ENCODE measurements at places on chromosomes 2 and 18. TPM values are rescaled to one million over a fixed set of nuclear protein-coding genes. Genes with fewer than 3 reads are reported as not detected.
A peak's percentile ranks its signal among the peaks of the same experiment; 100 is the strongest.

LAMA3 gene
- 3.0 TPM for total RNA-seq

DNA sequence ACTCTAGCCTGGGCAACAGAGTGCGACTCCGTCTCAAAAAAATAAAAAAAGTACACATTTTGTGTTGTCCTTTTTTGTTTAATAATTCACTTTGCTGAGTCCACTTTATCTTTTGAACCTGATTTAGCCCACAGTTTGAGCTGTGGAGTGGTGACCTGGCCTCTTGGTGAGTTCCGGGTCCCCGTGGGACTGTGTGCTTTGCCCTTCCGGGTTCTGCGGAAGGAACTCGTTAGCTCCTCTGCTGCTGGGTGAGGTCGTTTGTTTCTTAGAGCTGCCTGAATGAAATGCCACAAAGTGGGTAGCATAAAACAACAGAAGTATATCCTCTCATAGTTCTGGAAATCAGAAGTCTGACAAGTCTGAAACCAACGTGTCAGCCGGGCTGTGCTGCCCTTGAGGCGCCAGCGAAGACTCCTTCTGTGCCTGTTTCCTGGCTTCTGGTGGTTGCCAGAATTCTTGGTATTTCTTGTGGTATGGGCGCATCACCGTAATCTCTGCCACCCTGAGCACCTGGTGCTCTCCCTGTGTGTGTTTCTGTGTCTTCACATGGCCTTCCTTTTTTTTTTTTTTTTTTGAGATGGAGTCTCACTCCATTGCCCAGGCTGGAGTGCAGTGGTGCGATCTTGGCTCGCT, 3.5 kb downstream of the EFHD1 start:
- DNase-seq = no peak

DNA sequence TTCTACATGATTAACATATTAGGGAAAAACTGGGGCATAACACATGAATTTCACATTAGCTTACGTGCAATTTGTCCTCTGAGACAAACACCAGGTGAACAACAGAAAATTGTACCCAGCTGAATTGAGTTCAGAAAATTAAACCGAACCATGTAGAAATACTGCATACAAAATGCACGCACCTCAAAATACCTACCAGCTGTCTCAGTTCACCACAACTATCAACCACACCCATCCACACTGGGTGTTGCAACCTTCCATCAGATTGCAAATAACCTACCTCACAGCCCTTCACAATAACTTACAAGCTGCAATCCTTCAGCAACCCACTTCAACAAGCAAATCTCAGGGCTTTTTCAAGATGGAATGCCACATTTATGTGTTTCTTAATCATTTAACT, 55.9 kb downstream of the UNC50 start:
- DNase-seq = no peak

GRCh38 chr2:25160376-25160775, 8.0 kb downstream of the POMC start:
- peak; percentile 47 for DNase-seq

GRCh38 chr18:50582500-50582899, 22.6 kb downstream of the MAPK4 start:
- DNase-seq = no peak

- no peak for DNase-seq
Observed at GRCh38 chr18:49839012-49839411, 25.7 kb upstream of the ACAA2 start.

- DNase-seq = no peak
Observed at GRCh38 chr2:126828491-126828890, 70.2 kb upstream of the TEX51 start.

REG1B gene
- total RNA-seq = not detected

- no peak for DNase-seq
Observed at GRCh38 chr2:233556881-233557736, 9.5 kb downstream of the USP40 start.

- no peak for DNase-seq
Observed at GRCh38 chr2:18763338-18763737, 174.0 kb upstream of the NT5C1B start.

- DNase-seq = no peak
Observed at GRCh38 chr2:10845640-10846039, 33.1 kb upstream of the PDIA6 start.

- peak; percentile 80 for DNase-seq
Observed at GRCh38 chr2:158024288-158024898, 77.3 kb upstream of the UPP2 start.

FIGLA gene
- total RNA-seq = not detected

DNA sequence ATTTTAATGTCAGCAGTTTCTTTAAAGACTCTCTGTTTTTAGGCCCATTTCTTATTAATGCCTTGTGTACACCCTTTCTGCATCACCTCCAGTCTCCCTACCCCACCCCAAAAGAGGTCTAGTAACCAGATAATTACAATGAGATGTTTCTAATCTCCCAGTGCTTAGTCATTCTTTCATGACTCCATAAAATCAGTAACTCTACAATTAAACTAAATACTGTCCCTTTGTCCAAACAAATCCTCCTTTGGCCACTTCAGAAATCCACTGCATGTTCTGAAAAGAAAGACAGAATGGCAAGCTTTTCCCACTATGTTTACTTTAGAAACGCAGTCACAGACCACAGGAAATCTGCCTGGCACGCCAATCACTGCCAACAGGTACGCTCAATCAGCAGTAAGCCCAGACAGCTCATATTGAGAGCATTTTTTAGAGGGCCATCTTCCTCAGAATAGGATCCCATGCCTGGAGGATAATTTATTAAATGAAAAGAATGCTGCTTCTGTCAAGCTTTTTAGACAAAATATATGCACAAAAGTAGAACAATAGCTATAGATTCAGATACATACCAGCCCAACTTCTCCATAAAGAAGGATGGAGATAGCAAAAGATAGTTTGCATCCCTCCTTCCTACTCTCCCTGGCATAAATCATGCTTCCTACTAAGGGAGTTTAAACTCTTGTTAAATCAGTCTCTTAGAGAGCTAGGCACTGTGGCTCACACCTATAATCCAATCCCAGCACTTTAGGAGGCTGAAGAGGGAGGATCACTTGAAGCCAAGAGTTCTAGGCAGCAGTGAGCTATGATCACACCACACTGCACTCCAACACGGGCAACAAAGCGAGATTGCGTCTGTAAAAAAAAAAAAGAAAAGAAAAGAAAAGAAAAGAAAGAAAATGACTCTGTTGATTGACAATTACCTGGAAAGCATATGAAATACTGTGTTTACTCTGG, 14.6 kb downstream of the CLASP1 start:
- no peak for DNase-seq

FOXI3 gene
- total RNA-seq = not detected

GRCh38 chr18:45050712-45051601, 370.3 kb downstream of the SETBP1 start:
- no peak for DNase-seq

DNA sequence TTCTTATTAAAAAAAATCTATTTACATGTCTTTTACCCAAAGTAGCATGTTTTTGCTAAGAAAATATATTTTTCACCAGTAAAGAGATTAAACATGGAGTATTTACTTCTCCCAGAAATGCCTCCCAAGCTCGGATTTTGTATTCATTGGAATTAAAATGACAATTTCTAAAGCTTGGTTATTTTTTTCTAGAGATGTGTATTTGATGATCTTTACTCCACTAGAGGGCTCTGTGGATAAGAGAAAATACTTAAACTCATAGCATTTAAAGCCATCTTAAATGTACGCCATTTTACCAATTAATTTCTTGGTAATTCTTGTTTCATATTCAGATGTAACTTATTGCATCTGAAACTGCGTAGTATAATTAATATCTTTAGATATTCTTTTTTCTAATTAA, 461.4 kb downstream of the GALR1 start:
- no peak for DNase-seq

- no peak for DNase-seq
Observed at GRCh38 chr2:44753552-44754285, 187.8 kb upstream of the SIX3 start.

- DNase-seq = no peak
Observed at GRCh38 chr2:37645362-37645761, 26.1 kb downstream of the CDC42EP3 start.

GRCh38 chr2:240143801-240144648, 3.6 kb upstream of the OTOS start:
- DNase-seq = peak; percentile 88

GRCh38 chr18:31565345-31565744, 26.3 kb upstream of the TTR start:
- no peak for DNase-seq

ABCB11 gene
- total RNA-seq = 0.03 TPM

DNA sequence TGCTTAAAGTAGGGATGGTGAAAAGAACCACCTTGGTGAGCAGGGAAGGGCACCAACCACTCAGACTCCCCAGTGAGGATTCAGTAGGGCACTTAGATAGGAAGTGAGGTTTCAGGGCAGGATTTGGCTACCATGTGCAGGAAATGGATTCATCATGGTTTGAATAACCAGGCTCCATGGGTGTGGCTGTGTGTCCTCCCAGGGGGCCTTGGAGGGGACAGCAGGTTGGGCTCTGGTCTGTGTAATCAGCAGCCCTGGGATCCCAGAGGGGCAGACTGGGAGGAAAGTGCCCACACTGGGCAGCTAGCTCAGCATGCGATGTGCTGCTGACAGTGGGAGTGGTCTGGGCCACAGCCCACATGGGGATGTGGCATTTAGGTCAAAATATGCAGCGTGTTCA, 224.6 kb downstream of the CELF4 start:
- no peak for DNase-seq

KCNK3 gene
- 0.70 TPM for total RNA-seq

DNA sequence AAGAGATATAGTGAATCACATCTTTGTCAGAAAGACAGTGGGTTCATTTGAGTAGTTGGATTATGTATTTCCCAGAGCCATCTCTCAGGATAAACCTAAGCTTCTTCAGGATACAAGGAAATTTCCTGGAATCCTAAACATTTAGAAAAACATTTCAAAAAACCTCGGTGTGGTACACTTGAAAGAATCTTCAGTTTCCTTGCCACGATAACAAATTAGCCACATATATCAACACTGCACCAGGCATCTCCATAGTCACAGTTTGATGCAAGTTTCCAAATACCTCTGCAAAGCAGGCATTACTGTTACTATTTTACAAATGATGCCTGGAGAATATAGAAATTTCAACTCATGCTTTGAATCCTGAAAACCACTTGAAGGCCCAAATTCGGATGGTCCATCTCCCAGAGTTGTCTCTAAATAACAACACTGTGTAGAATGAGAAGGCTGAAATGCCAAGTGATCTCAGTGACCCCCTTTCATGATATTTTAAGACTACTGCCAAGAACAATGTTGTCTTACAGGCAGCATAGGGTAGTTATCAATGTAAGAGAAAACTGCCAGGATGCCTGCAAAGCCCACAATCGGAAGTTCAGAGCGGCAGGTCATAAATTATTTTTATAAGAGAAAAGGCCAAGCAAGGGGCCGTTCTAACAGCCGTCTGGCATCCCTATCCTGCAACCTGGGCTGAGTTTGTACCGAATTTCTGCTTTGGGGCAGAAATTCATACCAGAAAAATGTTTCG, 307.9 kb downstream of the TXNL1 start:
- no peak for DNase-seq

DSG1 gene
- total RNA-seq = 0.89 TPM

GRCh38 chr2:26754972-26755670, 9.0 kb upstream of the SLC35F6 start:
- DNase-seq = no peak

GRCh38 chr2:197455428-197455827, 2.1 kb downstream of the COQ10B start:
- no peak for DNase-seq

DNA sequence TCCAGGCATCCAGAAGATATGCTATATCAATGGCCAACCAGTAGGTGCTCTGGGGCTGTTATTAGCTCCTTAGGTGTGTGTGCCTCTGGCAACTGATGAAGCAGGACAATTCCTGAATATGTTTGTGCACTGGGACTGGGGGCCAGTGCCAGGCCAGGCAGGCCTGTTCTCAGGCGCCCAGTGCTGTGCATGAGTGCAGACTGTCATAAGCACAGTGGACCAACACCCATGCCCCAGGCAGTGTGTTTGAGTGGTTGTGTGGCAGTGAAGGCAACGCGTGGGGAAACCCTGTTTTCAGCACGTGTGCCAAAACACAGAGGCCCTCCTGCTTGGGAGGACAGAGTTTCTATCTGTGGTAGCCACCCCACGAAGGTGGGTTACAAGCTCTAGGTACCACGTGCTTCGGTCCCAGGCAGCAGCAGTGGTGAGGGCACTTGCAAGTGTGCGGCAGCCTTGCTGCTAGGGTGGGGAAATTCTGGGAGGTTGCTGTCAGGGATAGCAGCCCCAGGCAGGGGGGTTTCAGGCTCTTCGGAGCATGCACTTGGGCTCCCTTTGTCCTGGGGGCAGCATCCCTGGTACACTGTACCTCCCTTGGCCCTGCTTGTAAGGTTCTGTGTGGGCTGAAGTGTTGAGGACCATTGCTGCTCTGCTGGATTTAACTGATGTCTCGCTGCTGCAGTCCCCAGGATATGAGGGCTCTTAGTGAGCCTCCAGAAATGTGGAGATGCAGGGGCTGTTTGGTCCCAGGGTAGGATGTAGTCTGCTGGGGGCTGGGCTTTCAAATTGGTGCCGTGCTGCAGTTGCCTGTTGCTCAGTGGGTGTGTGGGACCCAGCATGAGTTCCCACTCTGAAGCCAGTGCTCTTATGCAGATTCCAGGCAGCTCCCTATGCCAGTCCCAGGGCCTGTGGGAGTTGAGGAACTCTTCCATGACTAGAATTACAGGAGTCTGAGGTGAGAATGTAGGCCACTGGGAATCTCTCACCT, 280.9 kb downstream of the RPRM start:
- no peak for DNase-seq

SERPINB3 gene
- not detected for total RNA-seq

GRCh38 chr2:159585622-159586021, 30.7 kb downstream of the BAZ2B start:
- no peak for DNase-seq

EIF2AK3 gene
- total RNA-seq = 20.7 TPM

ALK gene
- not detected for total RNA-seq

OSBPL6 gene
- total RNA-seq = 5.5 TPM

- peak; percentile 33 for DNase-seq
Observed at GRCh38 chr2:238487134-238487533, 60.4 kb downstream of the ASB1 start.

- DNase-seq = no peak
Observed at GRCh38 chr2:16209799-16210198, 269.4 kb downstream of the MYCN start.

C1QL2 gene
- not detected for total RNA-seq

GRCh38 chr18:77207540-77207939, 42.1 kb upstream of the GALR1 start:
- no peak for DNase-seq

DNA sequence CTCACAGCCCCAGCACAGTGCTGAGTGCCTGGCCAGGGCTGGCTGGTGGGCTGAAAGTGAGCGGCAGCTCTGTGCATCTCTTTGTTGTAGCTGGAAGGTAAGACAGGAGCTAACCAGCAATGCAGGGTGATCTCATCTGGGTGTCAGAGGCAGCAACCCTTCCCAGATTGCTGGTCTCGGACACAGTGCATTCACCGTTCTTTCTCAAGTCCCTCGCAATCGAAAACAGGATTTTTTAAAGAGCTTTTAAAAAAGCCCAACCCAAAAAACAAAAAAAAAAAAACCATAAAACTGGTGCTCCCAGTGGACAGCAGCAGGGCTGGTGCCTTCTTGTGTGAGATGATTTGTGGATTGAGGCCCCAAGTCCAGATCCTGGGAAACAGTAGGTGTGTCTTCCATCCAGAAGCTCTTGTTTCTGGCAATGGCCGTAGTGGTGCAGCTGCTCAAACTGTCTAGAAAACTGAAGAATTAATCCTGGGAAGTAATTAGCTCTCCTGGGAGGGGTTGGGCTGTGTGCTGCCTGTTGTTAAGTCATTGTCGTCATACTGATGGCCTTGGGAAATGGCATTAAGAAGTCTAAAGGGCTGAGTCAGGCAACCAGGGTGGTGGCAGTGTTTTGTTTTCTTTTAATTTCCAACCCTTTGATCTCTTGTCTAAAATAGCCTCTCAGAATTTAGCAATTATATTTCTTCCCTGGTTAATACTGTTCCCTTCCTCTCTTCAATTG, 156.7 kb downstream of the KLHL29 start:
- no peak for DNase-seq

RAX gene
- not detected for total RNA-seq

ARHGEF4 gene
- total RNA-seq = 3.9 TPM

Measured in cardiac septum (tissue), 1 donor.